ENCODE measurements at places on chromosomes 6 and 20.

DNA sequence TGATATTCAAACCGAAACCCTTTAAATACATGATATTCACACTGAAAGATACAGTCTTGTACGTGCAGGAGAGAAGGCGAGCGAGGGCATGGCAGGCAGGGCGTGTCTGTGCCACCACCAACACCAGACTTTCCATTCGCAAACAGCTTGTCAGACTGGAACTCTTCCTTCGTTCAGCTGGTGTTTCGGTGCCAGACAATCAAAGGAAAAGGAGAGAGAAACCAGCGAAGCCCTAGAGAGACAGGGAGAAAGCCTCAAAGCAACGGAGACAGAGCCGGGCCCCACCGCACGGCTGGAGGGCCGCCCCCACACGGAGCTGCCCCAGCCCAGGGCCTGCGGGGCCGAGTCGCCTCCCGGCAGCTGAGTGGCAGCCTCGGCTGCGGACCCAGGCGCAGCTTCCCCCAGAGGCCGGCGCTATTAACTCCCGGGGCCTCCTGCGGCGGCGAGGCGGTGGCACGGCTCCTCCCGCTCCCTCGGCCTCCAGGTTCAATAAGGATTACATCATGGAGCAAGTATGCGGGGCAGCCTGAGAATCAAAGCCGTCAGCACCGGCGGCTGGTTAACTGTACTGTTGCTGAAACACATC lies 32.1 kb upstream of the NR2E1 start:
- DNase-seq: peak; percentile 48

- DNase-seq: no peak
Measured at GRCh38 chr20:29690274-29690673, 1567.2 kb upstream of the DEFB115 start.

DNA sequence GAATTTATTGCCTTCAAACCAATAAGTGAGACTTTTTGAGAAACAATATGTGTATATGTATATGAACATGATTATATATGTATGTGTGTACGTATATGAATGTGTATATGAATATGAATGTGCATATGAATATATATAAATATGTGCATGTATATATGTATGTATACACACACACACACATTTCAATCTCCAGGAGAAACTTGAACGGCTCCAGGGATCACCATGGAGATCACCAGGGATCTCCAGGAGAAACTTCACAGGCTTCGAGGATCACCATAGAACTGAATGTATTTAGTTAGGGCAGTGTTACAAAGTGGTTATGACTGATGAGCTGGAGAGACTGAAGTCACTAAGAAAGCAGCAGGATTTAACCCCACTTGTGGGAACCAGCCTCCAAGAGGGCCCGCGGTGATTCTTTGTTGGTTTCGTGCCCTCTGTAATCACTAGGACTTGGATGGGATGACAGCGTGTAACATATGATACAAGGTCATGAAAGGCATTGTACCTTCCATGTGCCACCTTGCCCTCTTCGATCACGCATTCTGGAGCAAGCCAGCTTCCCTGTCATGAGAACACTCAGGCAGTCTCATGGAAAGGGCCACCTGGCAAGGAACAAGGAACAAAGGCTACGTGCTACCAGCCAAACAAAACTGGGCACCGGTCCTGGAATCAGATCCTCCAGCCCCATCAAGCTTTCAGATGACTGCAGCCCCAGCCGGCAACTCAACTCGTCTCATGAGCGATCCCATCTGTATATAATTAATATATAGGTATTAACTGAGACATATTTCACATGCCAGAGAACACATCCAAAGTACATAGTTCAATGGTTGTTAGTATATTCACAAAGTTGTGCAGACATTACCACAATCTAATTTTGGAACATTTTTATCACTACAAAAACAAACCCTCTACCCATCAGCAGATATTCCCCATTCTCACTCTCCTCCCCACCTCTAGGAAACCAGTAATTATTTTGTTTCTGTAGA lies 8.6 kb downstream of the FAM50B start:
- no peak for DNase-seq

GRCh38 chr6:818196-818595 lies 125.3 kb upstream of the EXOC2 start:
- no peak for DNase-seq

DNA sequence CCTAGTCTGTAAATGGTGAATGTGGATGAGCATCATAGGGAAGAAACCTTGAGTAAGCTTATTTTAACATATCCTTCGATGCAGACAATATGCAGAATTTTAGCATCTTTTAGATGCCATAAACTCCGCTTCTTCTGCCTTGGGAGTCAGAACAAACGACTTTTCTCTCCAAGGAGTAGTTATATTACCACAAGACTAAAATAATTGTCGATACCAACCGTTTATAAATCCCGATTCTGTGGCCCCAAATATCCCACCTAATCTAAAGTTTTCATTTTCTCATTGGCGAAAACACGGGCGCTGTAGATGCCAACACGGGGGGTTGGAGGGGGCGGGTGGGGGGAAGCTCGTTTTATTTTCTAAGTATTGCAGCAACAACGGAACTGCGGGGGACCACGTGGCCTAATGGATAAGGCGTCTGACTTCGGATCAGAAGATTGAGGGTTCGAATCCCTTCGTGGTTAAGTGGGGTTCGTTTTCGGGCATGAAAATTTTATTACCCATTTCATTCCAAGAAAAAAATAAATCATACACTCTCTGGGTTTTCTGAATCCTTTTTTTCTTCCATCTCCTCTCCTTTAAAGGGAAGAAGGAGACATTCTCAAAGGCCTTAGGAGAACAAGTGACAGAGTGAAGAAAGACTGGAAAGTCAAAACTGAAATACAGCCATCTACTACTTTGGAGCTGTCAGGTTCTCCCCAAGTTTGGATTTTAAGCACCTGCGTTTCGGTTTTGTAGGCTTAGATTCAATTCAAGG lies 65.5 kb upstream of the BTN3A2 start:
- peak; percentile 47 for DNase-seq

DNA sequence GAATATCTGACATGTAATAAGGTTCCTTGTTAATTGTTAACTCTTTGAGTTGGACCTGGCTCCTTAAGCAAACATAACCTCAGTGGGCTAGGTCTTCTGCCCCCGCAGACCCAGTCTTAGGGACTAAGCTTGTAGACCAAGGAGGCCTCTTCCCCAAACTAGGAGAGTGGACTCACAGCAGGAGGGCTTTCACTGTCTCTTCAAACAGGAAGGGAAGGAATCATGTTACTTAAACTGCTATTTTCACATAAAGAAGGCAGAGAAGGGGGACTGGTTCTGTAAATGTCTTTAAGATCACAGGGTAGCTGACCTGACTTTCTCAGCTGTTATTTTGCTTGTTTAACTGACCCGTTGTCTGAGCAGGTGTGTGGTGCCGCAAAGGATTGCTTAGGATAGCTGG lies 34.9 kb upstream of the PRDM1 start:
- no peak for DNase-seq

GRCh38 chr6:63573076-63573898 lies 1.0 kb downstream of the LOC128125822 start:
- peak; percentile 82 for DNase-seq

- DNase-seq: no peak
Measured at GRCh38 chr6:42704251-42704936, 18.0 kb downstream of the PRPH2 start.

DNA sequence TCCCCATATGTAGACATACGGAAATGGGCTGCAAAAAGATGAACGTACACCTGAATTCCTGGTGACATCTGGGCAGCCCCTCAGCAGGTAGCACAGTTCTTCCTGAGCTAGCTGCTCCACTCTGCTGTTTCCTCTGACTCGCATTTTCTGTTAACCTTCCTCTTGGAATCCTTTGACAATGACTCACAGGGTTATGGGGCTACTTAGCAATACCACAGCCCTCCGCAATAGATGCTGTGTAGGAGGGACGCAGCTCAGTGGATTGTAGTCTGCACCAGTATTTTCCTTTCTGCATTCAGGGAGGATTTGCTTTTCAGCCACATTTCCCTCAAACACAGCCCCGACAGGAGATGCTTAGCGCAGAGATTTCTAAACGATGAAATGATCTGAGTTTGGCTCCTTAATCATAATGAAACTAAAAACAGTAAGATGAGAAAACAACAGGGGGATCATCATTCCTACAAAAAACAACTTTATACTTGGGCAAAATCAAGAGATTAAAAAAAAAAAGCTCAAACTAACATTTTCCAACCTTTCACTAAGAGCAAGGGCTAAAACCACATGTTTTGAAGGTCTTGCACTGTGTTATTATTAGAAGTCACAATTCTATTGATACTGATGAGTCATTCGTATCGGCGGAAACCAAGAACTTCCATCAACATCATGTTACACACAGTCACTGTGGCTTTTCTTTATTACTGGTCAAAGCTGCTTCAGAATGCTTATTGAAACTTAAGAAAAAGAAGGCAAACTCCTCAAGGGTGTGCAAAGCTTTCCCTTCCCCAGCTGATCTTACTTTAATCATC lies 12.2 kb downstream of the BACH2 start:
- DNase-seq: peak; percentile 46

DNA sequence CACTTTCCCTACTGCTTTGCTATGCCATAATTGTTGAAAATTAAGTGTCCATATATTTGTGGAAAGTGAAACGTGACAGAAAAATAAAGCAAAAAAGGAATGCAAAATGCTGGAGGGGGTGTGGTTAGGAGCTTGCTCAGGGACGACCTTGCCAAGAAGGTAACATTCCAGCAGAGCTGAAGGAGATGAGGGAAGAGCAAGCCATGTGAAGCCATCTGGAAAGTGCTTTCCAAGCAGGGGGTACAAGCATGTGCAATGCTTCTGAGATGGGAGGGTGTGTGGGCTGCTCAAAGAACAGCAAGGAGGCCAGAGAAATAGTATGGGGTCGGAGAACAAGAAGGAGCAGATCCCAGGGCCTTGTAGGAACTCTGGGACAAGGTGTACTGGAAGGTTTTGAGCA lies 161.7 kb downstream of the ISM1 start:
- DNase-seq: no peak

- DNase-seq: no peak
Measured at GRCh38 chr20:25364879-25365699, 25.5 kb downstream of the ABHD12 start.

GRCh38 chr6:12977806-12978205 lies 261.2 kb downstream of the PHACTR1 start:
- no peak for DNase-seq

DNA sequence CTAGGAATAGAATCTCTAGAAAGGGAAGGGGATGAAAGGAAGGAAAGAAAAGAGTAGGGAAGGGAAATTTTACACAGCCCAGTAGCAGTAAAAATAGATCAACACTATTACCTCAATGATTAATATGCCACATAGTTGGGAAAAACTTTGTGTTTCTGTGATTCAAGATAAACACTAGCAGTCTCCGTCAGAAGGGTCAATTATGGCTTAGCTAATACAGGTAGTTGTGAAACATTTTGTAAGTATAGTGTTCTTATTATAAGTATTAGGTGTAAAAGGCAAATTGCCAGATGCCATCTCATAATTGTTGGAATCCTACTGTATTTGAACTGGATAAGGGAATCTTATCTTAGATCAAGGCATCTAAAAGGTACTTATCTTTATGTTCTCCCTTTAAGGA lies 165.7 kb downstream of the MTFR2 start:
- DNase-seq: no peak

- no peak for DNase-seq
Measured at GRCh38 chr6:25302151-25302550, 23.0 kb downstream of the CARMIL1 start.

DNA sequence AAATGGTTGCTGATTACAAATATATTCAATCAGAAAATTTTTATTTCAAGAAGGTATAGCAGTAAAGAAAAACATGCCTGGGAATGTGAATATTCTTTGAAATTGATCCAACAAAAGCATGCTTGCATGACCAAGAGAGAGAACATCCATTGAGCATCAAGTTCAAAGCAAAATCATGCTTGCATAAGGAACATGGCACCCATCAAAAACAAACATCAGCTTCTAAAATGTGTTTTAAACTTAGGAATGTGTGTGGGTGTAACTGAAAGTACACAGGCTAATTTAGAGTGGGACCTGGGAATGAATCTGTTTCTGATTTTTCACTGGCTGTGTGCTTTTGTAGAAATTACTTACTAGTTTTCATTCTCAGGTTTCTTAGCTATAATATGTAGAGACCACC lies 5.6 kb downstream of the SLC17A5 start:
- DNase-seq: no peak

DNA sequence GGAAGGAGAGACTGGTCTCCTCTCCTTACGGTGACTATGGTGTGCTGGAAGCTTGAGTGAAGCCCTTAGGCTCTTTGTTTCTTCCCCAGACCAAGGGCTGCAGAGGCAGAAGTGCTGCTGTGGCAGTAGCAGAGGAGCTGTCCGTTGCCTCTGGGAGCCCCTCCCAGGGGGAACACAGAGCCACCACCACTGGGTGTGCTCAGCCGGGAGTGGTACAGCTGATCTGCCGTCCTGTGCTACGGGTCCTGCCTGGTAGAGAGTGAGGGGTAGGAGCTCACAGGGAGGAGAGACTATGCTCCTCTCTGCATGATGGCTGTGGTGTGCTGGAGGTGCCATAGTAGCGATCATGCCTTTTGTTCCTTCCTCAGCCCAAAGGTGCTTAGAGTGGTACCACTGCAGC lies 318.7 kb downstream of the DOK5 start:
- DNase-seq: no peak

DNA sequence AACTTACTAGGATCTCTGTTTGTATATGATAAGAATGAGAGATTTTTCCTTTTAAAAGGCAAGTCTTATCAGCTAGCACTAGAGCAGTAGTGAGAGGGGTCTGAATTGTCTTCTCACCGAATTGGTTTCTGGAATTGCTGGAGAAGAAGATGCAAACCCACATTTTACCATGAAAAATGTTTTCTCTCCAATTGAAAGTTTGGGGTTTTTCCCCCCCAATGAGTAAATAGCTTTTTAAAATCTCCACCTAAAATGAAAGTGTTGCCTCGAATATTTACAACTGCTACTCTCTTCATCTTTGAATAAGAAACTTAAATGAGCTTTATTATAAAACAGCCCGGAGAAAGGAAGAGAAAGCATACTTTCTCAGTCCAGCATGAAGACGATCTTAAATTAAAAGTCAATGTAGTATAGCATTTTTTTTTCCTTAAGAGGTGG lies 1.8 kb downstream of the TCF21 start:
- DNase-seq: no peak

All from hematopoietic multipotent progenitor cell treated with erythropoietin and hydrocortisone succinate and interleukin-3 and kit ligand, for 6 days (in vitro differentiated cells).